ENCODE measurements at places on chromosomes 11 and 22.

DNA sequence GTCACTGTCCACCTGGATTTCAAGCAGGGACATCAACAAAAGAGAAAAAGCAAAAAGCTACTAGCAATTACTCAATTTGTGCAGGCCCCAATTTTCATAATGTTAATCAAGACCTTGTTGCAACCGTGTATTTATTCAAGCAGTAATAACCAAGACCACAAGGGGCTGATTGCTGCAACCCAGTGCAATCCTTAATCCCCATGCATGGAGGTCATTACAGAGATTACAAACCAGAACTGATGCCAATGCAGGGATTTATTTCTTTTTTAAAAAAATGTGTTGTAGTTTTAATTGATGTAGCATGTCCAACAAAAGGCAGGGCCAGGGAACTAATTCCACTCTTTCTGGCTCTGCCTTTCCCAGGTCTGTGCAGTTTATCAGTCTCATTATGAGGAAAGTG, 18.4 kb downstream of the TECTA start:
- no peak for DNase-seq

DNA sequence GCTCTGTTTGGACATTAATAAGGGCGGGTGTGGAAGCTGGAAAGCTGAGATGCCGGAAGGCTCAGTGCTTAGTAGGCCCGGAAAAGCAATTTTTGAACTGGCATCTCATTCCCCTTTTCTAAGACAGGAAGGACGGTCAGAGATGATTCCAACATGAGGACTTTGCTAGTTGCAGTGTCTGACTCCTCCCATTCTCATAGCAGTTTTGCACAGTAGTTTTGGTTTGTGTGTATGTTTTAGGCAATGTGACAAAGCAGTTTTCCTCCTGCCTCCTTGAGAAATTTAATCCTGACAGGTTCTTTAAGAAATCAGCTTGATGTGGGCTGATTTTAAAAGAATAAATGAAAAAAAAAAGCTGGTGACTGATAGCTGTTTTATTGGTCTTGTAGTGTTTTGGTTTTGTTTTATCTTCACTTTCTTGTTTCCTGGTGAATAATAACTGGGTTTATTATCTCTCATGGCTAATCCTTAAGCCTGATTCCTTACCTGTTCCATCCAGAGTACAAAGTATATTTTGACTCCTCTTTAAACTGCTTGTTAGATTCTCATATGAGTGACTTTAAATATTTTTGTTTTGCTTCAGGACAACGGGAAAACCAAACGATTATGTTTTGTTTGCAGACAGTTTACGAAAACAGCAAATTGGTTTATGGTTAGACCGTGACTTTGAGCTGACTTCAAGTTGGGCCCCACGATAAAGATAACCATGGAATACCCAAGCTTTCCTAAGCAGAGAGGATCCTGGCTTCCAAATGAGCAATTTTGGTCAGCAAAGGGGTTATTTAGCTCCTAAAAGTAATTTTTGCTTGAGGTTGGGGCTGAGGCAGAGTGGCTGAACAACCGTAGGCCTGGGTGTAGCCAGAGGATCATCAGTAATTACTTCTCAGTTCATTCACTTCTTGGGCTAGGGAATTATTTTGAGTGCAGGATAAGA, 3.4 kb downstream of the PTPRJ start:
- no peak for DNase-seq

DNA sequence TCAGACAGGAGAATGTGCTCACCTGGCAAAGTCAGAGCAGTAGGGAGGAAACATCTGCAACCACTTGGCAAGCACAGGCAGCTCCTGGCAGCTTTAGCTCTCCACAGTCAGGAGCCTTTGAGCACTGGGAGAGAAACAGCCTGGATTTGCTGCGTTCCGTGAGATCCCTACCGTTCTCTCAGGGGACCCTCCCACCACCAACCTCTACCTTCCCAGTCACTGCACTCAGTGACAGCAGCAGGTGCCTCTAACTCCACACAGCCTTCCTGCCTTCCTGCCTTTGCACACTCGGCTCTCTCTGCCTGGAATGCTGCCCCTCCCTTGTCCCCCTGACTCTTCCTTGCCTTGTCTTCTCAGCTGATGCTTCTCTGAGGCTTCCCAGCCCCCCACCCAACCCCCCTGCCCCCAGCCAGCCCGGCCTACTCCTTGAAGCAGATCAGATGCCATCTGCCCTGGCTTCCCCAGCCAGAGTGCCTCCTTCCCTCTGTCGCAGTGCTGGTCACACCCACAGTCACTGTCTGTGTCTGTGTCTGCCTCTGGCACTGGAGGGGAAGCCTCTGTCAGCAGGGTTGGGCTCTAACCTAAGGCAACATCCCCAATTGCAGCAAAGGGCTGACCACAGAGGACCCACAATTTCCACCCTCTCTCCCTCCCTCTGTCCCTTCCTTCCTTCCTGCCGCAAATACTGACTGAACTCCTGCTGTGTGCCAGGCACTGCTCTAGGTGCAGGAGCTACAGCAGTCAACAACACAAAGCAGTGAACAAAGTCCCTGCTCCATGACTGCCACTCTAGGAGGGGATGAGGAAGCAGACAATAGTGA, 14.9 kb upstream of the TSKU start:
- DNase-seq, result no peak

GRCh38 chr11:59767225-59767611, 12.0 kb downstream of the STX3 start:
- DNase-seq, result no peak

- no peak for DNase-seq
These were observed 6.5 kb downstream of the ARSA start for GRCh38 chr22:50621356-50621880.

DNA sequence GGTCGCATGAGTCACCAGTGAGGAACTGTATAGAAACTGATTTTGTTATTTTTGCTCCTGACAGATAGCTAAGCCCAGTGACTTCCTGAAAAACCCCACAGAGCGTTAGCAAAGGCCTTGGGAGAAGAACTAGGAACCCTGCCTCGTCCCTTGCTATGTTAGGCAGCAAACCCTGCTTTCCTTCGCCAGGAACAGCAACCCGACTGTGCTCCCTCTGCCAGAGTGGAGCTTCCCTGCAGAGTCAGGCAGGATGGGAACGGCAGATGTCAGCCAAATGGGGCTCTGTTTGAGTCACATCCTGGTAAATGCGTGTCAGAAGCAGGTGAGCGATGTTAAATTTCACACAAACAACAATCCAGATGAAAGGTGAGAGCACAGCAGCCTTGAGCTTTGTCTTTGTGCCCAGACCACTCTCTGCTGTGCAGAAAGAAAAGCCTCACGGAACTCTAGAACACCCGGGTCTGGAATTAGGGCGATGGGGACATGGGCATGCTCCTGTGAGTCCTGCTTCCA, 186.6 kb downstream of the ADAMTS15 start:
- DNase-seq, result peak; percentile 88

DNA sequence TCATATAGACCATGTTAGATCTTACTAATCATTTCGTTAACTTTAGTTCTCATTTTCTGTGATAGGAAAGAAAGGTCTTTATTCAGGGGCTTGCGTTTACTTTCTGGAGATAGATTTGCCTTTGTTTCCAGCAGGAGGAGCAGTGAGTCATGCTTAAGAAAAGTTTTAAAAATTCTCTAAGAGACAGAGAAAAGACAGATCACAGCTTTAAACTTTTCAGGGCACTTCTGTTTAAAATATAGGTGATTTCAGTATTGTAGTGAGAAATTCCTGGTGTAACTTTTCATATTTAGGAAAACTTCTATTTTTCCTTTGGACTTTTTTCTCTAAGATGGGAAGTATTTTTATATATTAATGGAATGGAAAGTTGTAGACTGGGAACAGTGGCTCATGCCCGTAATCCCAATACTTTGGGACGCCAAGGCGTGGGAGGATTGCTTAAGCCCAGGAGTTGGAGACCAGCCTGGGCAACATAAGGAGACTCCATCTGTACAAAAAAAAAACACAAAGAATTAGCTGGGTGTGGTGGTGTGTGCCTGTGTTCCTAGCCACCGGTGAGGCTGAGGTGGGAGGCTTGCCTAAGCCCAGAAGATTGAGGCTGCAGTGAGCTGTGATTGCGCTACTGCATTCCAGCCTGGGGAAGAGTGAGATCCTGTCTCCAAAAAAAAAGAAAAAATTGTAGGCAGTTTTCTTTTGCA, 60.3 kb downstream of the ATXN10 start:
- no peak for DNase-seq
